Colonic mucosa (tissue), 4 donors: ENCODE measurements at places on chromosomes 13 and 19. TPM values are rescaled to one million over a fixed set of nuclear protein-coding genes. Genes with fewer than 3 reads are reported as not detected.

DNA sequence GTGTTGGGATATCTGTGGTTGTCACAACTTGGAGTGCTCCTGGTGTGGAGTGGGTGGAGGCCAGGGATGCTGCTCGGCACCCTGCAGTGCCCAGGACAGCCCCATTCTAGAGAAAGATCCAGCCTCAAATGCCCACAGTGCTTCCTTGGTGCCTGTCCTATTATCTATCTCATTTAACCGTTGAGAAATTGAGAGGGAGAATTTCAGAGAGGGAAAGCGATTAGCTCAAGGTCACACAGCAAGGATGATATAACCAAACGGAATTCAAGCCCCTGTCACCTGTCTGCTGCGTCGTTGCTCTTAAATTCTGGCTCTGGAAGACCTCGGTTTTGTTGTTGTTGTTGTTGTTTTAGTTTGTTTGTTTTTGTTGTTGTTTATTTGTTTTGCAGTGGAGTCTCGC is 13.5 kb downstream of the ANKRD24 start:
- DNase-seq, result no peak

DNA sequence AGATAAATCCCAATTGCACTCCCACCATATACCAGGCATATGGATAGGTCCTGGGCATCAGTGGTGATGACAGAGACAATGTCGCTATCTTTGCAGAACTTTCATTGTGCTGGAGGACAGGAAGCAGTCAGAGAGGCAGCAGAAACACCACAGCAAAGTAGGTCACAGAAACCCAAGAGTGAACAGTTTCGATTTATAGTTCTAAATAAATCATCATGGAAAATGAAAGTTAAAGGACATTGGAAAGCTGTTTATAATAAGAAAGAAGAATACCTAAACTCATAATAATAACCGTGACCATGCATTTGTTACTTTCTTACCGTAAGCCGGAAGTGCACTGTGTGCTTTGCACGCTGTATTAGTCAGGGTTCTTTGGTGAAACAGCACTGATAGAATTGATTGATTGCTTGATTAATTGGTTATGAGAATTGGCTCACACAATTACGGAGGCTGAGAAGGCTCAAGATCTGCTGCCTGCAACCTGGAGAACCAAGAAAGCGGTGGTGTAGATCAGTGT is 38.9 kb downstream of the ALOX5AP start:
- no peak for DNase-seq

BST2 gene
- total RNA-seq, result 12.8 TPM

GRCh38 chr19:45587873-45588272 is 3.3 kb upstream of the OPA3 start:
- DNase-seq, result no peak

DNA sequence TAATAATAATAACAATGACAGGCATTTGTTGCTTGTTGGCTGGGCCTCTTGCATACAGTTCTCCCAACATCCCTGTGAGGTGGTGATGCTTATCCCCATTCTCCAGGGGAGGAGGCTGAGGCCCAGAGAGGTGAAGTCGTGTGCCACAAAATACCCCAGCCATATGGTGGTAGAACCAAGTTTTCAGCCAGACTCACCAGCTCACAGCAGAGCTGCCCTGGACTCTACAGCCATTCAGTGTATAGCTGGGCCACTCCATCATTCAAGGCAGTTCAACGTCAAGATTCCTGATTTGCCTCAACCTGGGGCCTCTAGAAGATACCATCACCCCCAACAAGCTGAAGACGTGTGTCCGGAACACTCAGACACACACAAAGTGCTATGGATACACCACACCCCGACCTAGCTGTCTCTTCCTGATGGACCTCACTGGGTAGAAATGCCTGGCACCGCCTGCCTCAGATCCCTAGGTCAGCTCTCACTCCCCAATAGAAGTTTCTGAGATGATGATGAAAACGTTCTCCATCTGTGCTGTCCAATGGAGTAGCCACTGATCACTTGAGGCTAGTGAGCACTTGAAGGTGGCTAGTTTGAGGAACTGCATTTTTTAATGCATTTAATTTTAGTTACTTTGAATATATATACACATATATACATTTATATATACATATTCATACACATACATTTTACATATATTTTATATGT is 4.3 kb upstream of the CEACAM19 start:
- DNase-seq, result no peak

- DNase-seq, result no peak
Measured at GRCh38 chr13:30985637-30986205, 53.3 kb downstream of the TEX26 start.

DNA sequence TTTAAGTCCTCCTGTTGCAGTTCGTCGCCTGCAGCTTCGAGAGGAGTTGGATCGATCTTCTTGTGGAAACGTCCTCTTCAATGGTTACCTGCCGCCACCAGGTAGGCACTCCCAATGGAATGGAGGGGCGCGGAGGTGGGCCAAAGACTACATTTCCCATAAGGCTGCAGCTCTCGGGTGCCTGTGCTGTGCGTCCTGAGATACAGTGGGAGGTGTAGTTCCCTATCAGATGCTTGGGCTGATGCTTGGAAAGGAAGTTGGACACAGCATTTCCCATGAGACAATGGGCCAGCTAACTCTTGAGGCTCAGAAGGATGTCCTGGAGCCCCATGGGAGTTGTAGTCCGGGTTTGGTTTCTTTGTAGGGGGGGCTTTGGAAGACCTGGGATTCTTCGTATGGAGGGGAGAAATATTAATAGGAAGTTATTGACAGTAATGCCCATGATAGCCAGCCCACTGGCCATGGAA is 1.8 kb downstream of the SHKBP1 start:
- DNase-seq, result no peak

DNA sequence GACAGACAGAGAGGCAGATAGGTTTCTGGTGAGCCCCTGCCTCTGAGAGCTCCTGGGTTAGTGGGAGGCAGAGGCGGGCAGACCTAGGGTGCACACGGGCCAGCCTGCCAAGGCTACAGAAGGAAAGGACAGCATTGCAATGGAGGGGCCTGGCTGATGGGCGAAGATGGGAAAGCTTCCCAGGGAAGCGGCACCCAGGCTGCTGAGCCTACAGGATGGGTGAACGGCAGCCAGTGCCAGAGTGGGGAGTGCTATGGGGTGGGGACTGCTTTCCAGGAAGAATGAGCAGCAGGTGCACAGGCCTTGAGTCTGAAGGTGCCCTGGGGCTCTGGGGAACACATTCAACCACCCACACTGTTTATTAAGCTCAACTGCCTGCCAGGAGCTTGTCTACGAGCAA is 702 bp upstream of the MAG start:
- DNase-seq, result no peak

ATP4A gene
- total RNA-seq, result not detected

GRCh38 chr19:31329819-31330218 is 19.4 kb downstream of the TSHZ3 start:
- no peak for DNase-seq

- no peak for DNase-seq
Measured at GRCh38 chr13:34335014-34336007, 517.4 kb downstream of the RFC3 start.

DNA sequence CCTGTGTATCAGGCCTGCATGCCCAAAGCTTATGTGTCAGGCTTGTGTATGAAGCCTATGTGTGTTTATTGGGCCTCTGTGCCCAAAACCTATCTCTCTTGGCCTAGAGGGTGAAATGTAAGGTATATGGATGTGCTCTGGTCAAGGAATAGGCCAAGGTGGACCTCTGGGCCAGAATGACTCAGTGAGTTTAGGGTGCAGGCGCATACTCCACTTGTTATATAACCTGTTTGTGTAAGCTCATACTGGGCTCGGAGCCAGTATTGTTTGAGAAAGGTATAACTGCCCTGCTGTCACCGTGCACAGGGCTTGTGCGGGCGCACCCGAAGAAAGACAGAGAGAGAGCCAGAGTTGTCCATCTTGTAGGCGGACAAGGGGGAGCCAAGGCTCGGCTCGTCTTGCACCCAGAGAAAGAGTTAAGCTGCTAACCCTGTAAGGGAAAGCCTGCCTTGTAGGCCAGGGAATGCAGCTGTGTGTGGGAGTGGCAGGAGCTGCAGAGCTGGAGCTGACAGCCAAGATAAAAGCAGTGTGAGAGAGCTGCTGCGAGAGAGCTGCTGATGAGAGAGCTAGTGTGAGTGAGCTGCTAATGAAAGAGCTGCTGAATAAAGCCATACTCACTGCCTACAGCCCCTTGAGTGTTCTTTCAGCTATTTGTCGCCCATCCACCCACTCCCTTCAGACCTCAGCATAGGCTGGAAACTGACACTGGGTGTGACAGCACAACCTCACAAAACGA is 43.4 kb upstream of the N4BP2L1 start:
- DNase-seq, result no peak

CYP4F8 gene
- not detected for total RNA-seq

DNA sequence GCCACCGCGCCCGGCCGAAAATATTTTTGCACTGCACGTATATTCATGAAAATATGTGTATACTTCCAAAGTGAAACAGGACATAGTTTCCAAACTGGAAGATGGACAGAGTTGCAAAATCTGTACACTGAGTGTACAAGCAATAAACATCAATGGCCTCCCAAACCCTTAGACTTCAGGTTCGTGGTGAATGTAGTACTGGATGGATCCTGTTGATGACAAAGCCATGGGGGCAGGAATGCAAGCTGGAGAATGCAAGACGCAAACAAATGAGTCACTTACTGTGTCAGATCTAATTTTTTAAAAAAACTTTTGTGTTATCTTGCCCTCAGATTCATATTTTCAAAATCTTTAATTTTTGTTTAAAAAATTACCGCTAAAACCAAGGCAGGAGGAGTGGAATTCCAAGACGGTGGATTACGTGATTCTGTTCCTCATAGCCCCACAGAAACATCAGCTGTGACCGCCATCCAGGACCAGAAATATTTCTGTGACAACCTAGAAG is 12.7 kb upstream of the LILRA2 start:
- DNase-seq, result no peak

CD37 gene
- total RNA-seq, result 7.4 TPM

GRCh38 chr19:40539070-40539469 is 37.6 kb upstream of the SHKBP1 start:
- DNase-seq, result no peak

- DNase-seq, result peak; percentile 81
Measured at GRCh38 chr19:9934132-9934950, 2.0 kb downstream of the OLFM2 start.

GRCh38 chr13:89970353-89970709 is 1377.2 kb upstream of the MIR17HG start:
- no peak for DNase-seq

DNA sequence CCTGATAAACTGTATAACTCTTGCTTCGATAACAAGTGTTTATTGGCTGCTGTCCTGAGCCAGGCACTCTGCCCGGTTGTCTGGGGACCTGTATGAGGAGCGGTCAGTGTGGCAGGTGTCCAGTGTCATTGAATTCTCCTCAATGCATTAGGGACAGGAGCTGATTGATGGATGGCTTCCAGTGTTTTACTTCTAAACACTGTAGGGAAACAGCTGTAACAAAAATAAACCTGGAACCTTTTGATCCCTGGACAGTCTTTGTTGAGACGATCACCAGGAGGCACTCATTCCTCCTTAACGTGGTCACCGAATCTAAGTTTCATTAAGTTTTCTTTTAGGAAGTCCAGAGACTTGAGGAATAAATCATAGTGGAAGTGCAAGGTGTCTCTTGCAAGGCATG is 17.9 kb downstream of the UBAC2 start:
- no peak for DNase-seq

NLRP7 gene
- total RNA-seq, result not detected

GRCh38 chr19:35718345-35719041 is 690 bp downstream of the KMT2B start:
- DNase-seq, result peak; percentile 42

GRCh38 chr19:50266896-50267295 is 62.3 kb downstream of the KCNC3 start:
- DNase-seq, result peak; percentile 73

ZNF541 gene
- total RNA-seq, result 0.10 TPM

ZNF569 gene
- total RNA-seq, result 1.1 TPM

LGALS7 gene
- not detected for total RNA-seq

ZC3H4 gene
- 62.2 TPM for total RNA-seq

KLF5 gene
- 424 TPM for total RNA-seq

- DNase-seq, result no peak
Measured at GRCh38 chr19:1851654-1852580, 3.6 kb upstream of the REXO1 start.

- DNase-seq, result peak; percentile 27
Measured at GRCh38 chr13:112616586-112617362, 28.8 kb upstream of the TUBGCP3 start.

LYL1 gene
- 4.5 TPM for total RNA-seq

DNA sequence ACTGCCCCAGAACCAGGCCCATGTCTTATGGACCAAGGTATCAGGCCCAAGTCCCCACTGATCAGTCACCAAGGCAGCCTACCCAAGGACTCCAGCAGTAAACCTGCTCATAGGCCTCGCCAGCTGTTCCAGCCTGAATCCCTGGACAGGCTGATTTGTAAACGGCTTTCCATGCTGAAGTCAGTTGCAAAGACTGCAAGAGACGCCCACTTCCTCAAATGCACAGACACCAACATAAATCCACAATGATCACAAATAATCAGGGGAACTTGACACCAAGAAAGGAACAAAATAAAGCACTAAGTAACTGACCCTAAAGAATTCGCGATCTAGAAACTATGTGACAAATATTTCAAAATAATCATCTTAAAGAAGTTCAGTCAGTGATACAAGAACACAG is 75.2 kb downstream of the RXFP2 start:
- no peak for DNase-seq

HNRNPUL1 gene
- total RNA-seq, result 233 TPM

GRCh38 chr19:6801485-6802086 is 29.1 kb downstream of the VAV1 start:
- peak; percentile 64 for DNase-seq

CPB2 gene
- total RNA-seq, result 0.40 TPM

DNA sequence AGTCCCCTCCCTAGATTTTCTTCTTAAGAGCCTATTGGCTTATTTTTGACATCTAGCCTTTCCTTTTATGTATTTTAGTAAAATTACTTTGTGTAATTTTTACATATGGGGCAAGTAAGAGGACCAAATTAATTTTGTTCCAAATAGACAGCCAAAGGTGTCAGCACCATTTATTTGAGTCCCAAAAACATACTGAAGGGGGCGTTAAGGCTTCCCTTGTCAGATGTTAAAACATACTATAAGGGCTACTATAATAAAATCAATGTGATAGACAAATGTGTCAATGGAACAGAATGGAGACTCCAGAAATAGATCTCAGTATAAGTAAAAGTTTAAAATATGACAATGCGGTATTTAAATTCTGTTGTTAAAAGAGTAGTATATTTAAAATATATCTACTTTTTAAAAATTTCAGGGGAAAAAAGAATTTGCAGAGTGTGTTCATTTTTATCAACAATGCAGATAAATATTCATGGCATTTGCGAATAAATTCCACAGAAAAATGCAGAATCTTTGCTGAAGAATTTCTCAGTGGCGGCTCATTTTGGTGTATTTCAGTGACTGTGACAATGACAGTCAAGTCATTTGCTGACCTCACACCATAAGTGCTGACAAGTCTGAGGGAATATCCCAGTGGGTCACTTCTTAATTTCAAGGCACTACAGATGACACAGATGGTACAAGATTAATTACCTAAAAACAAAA is 133.7 kb downstream of the MTUS2 start:
- no peak for DNase-seq
